ENCODE measurements at places on chromosomes 3 and 15. TPM values are rescaled to one million over a fixed set of nuclear protein-coding genes. Genes with fewer than 3 reads are reported as not detected.

HEG1 gene
- total RNA-seq = 21.6 TPM

SCN5A gene
- total RNA-seq = 1.6 TPM

SEMA3F gene
- 0.58 TPM for total RNA-seq

GUCA1C gene
- total RNA-seq = not detected

MESP2 gene
- not detected for total RNA-seq

CCDC50 gene
- 132 TPM for total RNA-seq

AQP9 gene
- not detected for total RNA-seq

ADAMTS9 gene
- 4.0 TPM for total RNA-seq

MORC1 gene
- not detected for total RNA-seq

GRCh38 chr15:101698314-101698713 is 26.0 kb downstream of the TARS3 start:
- peaks cover 85% of the 10 kb centered on the region for H3K36me3 ChIP-seq
- no peaks in the 10 kb centered on the region for H3K4me1 ChIP-seq
- H3K27me3 ChIP-seq = no peaks in the 10 kb centered on the region
- no peak overlapping the region for H3K4me3 ChIP-seq
- no peak overlapping the region for H3K27ac ChIP-seq
- DNase-seq = no peak

DNA sequence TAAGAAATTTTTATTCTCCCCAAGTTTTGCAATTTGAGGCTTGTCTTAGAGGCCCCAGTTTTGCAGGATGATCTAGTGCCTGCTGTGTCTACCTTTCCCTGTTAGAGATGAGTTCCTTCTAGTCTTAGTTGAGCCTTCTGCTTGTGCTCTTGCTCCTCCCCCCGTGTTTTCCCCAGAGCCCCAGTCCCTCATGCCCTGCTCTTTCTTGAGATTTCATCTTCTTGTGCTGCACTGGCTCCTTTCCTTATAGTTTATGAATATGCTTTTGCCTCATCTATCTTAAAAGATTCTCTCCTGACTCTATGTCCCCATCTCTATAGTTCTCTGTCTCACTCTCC is 4.7 kb downstream of the GAP43 start:
- no peak overlapping the region for H3K4me3 ChIP-seq
- H3K36me3 ChIP-seq = no peaks in the 10 kb centered on the region
- H3K27ac ChIP-seq = no peak overlapping the region
- no peaks in the 10 kb centered on the region for H3K4me1 ChIP-seq
- no peak for DNase-seq
- no peaks in the 10 kb centered on the region for H3K27me3 ChIP-seq

GRCh38 chr3:51393134-51393495 is 2.0 kb downstream of the RBM15B start:
- no peak for DNase-seq
- peaks cover 23% of the 10 kb centered on the region for H3K4me1 ChIP-seq
- H3K36me3 ChIP-seq = peaks cover 93% of the 10 kb centered on the region
- H3K27me3 ChIP-seq = no peaks in the 10 kb centered on the region
- no peak overlapping the region for H3K4me3 ChIP-seq

DNA sequence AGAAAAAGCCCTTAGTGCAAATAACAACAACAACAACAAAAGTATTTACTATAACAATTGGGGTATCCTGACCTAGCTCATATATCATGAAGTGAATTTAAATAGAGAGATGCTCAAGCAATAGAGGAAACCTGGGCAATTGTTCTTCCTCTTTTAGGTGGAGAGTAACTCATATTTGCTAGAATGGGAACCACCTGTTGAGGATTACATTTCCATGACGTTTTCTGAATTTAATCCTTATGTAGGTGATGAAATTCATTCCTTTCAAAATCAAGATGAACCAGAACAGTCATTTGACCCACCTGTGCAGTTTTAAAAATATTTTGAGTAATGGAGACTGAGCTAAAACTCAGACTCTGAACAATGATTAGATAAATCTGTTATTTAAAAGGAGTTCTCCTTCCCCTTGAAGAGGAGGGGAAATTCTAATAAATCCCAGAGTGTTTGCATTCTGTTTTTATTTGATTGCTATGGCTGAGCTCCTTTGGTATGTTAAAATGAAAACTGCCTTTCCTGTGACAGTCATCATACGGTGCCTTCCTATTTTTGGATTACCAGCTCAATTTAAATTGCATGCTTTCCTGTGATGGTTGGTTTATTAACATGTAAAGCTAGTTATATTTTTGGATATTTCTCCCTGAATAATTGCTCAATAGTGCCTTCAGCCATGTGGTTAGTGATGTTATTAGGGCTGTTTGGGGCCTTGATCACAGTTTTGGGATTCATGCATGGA is 24.3 kb downstream of the VPS8 start:
- no peak for DNase-seq
- H3K27ac ChIP-seq = no peak overlapping the region
- no peaks in the 10 kb centered on the region for H3K27me3 ChIP-seq
- no peaks in the 10 kb centered on the region for H3K4me1 ChIP-seq

DNA sequence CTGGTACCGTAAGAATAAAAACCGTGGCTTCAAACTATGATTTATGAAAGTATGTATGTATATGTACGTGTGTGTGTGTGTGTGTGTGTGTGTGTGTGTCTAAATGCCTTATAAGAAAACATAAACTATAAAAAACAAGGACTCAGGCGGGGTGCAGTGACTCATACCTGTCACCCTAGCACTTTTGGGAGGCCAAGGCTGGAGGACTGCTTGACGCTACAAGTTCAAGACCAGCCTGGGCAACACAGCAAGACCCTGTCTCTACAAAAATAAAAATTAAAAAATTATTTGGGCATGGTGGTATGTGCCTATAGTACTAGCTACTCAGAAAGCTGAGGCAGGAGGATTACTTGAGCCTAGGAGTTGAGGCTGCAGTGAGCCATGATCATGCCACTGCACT is 29.1 kb downstream of the CCPG1 start:
- no peaks in the 10 kb centered on the region for H3K36me3 ChIP-seq
- no peak overlapping the region for H3K27ac ChIP-seq
- DNase-seq = no peak
- no peaks in the 10 kb centered on the region for H3K27me3 ChIP-seq
- H3K4me3 ChIP-seq = no peak overlapping the region

GRCh38 chr3:47874438-47874837 is 71.5 kb downstream of the DHX30 start:
- no peak overlapping the region for H3K27ac ChIP-seq
- H3K4me1 ChIP-seq = no peaks in the 10 kb centered on the region
- DNase-seq = no peak
- peaks cover 78% of the 10 kb centered on the region for H3K36me3 ChIP-seq

DNA sequence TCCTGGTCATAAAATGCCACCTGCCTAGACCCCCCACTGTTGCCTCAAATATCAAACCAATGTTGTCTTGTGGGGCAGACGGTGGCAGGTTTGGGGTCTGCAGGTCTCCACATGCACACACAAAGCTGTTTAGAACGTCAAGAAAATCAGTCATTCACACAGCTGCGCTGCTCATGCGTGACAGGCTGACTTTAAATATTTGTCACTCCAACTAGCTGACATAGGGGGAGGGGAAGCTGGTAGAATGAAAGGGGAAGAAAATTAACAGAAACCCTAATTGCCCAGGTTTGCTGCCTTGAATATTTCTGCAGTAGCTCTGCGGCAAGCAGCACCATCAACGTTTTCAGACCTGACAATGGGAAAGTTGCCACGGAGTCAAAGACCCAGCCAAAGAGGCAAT is 201.8 kb downstream of the ABHD5 start:
- H3K4me3 ChIP-seq = no peak overlapping the region
- H3K27ac ChIP-seq = no peak overlapping the region
- no peaks in the 10 kb centered on the region for H3K36me3 ChIP-seq
- peaks cover 7% of the 10 kb centered on the region for H3K4me1 ChIP-seq
- DNase-seq = no peak

- H3K36me3 ChIP-seq = peaks cover 19% of the 10 kb centered on the region
- no peak for DNase-seq
- no peaks in the 10 kb centered on the region for H3K27me3 ChIP-seq
These were observed 43.7 kb downstream of the OXNAD1 start for GRCh38 chr3:16308727-16309126.

GRCh38 chr3:14907043-14907966 is 40.1 kb upstream of the NR2C2 start:
- no peaks in the 10 kb centered on the region for H3K4me1 ChIP-seq
- no peak overlapping the region for H3K27ac ChIP-seq
- DNase-seq = no peak
- H3K27me3 ChIP-seq = peaks cover 4% of the 10 kb centered on the region
- no peaks in the 10 kb centered on the region for H3K36me3 ChIP-seq

GRCh38 chr3:123188058-123188457 is 13.7 kb upstream of the SEC22A start:
- no peaks in the 10 kb centered on the region for H3K36me3 ChIP-seq
- H3K4me1 ChIP-seq = no peaks in the 10 kb centered on the region
- no peak overlapping the region for H3K4me3 ChIP-seq
- H3K27me3 ChIP-seq = no peaks in the 10 kb centered on the region
- H3K27ac ChIP-seq = no peak overlapping the region

GRCh38 chr3:23488618-23489017 is 285.5 kb downstream of the UBE2E2 start:
- DNase-seq = no peak
- H3K27ac ChIP-seq = no peak overlapping the region
- H3K4me3 ChIP-seq = no peak overlapping the region
- peaks cover 4% of the 10 kb centered on the region for H3K4me1 ChIP-seq
- no peaks in the 10 kb centered on the region for H3K27me3 ChIP-seq

GRCh38 chr15:80153900-80154299 is 1.1 kb downstream of the FAH start:
- peak overlapping the region; percentile 63 for H3K4me3 ChIP-seq
- no peak for DNase-seq
- no peaks in the 10 kb centered on the region for H3K36me3 ChIP-seq
- no peaks in the 10 kb centered on the region for H3K27me3 ChIP-seq
- H3K27ac ChIP-seq = no peak overlapping the region

- H3K4me1 ChIP-seq = no peaks in the 10 kb centered on the region
- H3K27me3 ChIP-seq = no peaks in the 10 kb centered on the region
These were observed 112.4 kb downstream of the ADAMTSL3 start for GRCh38 chr15:83766339-83766738.

- H3K4me3 ChIP-seq = peak overlapping the region; percentile 37
- peaks cover 20% of the 10 kb centered on the region for H3K4me1 ChIP-seq
- no peak for DNase-seq
- peaks cover 47% of the 10 kb centered on the region for H3K27me3 ChIP-seq
- no peaks in the 10 kb centered on the region for H3K36me3 ChIP-seq
- H3K27ac ChIP-seq = no peak overlapping the region
These were observed 154.7 kb upstream of the GOLIM4 start for GRCh38 chr3:168250415-168250861.

DNA sequence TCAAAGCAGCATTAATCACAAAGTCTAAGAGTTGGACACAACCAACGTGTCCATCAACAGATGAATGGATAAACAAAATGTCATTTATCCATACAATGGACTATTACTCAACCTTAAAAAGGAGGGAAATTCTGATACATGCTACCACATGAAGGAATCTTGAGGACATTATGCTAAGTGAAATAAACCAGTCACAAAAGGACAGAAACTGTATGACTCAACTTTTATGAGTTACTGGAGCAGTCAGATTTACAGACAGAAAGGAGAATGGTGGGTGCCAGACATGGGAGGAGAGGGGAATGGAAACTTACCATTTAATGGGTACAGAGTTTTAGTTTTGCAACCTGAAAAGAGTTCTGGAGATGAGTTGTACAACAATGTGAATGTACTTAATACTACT is 43.0 kb upstream of the SEC13 start:
- H3K4me1 ChIP-seq = peaks cover 19% of the 10 kb centered on the region
- H3K36me3 ChIP-seq = no peaks in the 10 kb centered on the region
- DNase-seq = no peak

GRCh38 chr3:31300456-31301443 is 232.0 kb upstream of the STT3B start:
- no peak overlapping the region for H3K4me3 ChIP-seq
- H3K27ac ChIP-seq = no peak overlapping the region
- DNase-seq = no peak
- no peaks in the 10 kb centered on the region for H3K27me3 ChIP-seq

DNA sequence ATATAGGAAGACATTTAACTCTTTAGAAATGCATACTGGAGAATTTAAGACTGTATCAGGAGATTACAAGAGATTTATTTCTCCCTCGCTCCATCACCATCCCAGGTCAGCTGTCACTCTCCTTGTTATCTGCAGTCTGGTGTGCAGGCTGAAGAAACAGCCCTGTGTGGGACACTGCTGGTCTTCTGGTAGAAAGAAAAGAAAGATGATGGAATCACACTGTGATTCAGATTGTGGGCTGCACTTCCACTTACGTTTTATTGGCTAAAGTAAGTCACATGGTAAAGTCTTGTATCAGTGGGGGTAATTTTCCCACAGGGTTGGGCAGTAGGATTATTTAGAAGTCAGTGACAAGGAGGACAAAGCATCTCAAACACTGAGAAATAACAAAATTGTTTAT is 18.1 kb upstream of the ATP1B3 start:
- no peaks in the 10 kb centered on the region for H3K36me3 ChIP-seq
- H3K27ac ChIP-seq = no peak overlapping the region
- H3K27me3 ChIP-seq = no peaks in the 10 kb centered on the region
- H3K4me1 ChIP-seq = 0 out of 2 replicates have a peak, but pooled peaks cover under 1% of the 10 kb centered on the region
- no peak for DNase-seq

DNA sequence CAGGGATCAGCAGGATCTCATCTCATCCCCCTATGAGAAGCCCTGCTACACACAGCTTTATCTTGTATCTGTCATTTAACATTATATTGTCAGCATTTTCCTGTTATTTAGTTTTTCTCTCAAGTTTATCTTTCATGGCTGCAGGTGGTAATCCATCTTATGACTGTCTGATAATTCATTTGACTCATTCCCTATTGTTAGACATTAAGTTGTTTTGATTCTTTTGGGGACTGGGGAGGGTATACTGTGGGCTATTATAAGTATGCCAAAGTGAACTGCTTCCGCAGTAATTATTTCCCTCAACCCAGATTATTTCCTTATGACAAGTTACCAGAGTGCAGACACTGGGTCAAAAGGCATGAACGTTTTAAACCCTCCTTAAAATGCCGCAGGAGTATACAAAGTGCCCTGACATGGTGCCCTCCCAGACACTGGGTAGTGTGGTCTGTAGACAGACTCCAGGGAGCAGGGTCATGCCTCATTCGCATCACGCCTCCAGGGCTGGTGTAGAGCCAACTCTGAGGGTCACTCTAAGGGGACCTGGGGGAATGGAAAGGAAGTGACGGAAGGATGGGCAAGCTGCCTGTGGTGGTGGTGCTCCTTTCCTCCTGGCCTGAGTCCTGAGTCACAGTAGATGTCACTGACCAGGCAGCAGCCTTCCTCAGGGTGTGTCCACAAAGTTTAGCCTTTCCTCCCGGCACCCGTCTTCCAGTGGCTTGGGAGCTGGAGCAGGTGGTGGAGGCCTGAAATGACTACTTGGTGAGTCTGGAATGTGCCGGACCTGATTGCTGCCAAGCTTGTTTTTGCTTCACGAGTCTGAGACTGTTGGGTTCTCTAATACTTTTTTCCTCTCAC is 11.6 kb downstream of the GPR160 start:
- H3K4me1 ChIP-seq = no peaks in the 10 kb centered on the region
- no peak overlapping the region for H3K4me3 ChIP-seq
- DNase-seq = no peak

- H3K4me3 ChIP-seq = no peak overlapping the region
- H3K27me3 ChIP-seq = 0 out of 2 replicates have a peak, but pooled peaks cover 2% of the 10 kb centered on the region
- no peaks in the 10 kb centered on the region for H3K4me1 ChIP-seq
- H3K36me3 ChIP-seq = no peaks in the 10 kb centered on the region
These were observed 40.2 kb downstream of the DOCK3 start for GRCh38 chr3:50714946-50715345.

All from SJSA1 (cell line).